ENCODE measurements at places on chromosomes 6 and 20.

GRCh38 chr6:72636215-72636614, 14.4 kb downstream of the KCNQ5 start:
- H3K4me1 ChIP-seq = no peaks in the 10 kb centered on the region
- no peak overlapping the region for H3K27ac ChIP-seq
- H3K36me3 ChIP-seq = no peaks in the 10 kb centered on the region
- H3K27me3 ChIP-seq = no peaks in the 10 kb centered on the region
- no peak overlapping the region for H3K4me3 ChIP-seq
- DNase-seq = no peak

- no peak overlapping the region for H3K27ac ChIP-seq
- H3K4me1 ChIP-seq = no peaks in the 10 kb centered on the region
- no peaks in the 10 kb centered on the region for H3K36me3 ChIP-seq
- no peak for DNase-seq
- no peaks in the 10 kb centered on the region for H3K27me3 ChIP-seq
Observed at GRCh38 chr20:60009826-60010616, 51.8 kb downstream of the CDH26 start.

DNA sequence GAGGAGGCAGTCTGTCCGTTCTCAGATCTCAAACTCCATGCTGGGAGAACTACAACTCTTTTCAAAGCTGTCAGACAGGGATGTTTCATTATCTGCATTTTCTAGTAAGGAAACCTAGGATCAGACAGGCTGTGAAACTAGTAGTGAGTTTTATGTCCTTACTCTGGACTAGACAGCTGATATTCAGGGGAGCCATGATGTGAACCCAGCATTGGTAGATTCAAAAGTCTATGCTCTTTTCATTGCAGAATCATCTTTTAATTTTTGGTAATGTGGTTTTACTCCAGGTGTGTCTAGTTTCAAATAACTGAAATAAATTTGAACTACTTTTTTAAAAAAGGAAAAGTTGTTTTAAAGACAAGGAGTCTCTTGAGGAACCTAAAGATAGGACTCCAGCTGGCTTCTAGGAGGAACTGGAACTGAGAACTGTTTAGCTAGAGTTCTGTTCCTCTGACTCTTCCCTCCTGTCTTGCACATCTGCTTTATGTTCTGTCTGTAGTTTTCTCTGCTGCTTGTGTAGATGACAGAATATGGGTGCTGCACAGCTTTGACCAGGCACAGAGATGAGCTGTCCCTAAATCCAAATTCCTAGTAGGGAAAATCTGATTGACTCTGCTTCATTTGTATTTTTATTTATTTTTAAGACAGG, 27.8 kb upstream of the RNF144B start:
- no peaks in the 10 kb centered on the region for H3K27me3 ChIP-seq
- no peak for DNase-seq
- no peak overlapping the region for H3K27ac ChIP-seq
- H3K36me3 ChIP-seq = no peaks in the 10 kb centered on the region
- no peaks in the 10 kb centered on the region for H3K4me1 ChIP-seq
- no peak overlapping the region for H3K4me3 ChIP-seq

DNA sequence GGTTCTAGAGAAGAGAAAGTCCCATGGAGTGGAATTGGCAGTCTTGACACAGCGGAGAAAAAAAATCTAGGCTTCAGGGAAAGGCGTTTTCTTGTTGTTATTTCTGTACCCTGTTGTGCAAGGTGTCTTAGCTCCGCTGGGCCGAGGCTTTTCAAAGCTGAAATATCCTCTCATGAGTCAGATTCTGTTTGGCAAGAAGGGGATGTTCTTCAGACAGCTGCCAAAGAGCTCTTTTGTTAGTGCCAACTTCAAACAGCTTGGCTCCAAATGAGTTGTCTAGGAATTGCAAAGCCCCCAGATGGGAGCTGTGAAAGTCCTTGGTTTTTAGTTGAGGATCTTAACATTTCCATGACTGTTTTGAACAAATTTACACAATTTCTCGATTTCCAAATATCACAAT, 45.6 kb downstream of the LRRN4 start:
- H3K27ac ChIP-seq = no peak overlapping the region
- no peak for DNase-seq
- H3K4me1 ChIP-seq = peaks cover 3% of the 10 kb centered on the region
- H3K4me3 ChIP-seq = no peak overlapping the region
- H3K36me3 ChIP-seq = 0 out of 2 replicates have a peak, but pooled peaks cover 7% of the 10 kb centered on the region

DNA sequence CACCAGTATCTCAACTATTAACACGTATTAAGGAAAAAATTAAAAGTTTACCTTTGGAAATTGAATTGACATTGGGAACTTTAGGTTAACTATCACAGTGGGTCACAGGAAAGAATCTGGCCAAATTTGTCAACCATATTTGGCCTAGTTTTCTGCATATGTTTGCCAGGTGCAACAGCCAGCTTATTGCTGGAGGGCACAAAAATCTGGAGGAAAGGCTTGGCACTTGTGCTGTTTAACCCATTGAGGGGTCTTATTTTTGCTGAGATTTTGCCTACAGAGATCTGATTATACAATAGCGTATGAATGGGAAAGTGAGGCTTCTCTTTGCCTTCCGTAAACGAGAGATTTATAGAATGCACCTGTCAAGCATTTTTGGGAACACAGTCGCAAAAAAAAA, 190.4 kb downstream of the PRL start:
- H3K27me3 ChIP-seq = no peaks in the 10 kb centered on the region
- H3K36me3 ChIP-seq = no peaks in the 10 kb centered on the region
- H3K27ac ChIP-seq = no peak overlapping the region

- no peaks in the 10 kb centered on the region for H3K4me1 ChIP-seq
- no peak overlapping the region for H3K4me3 ChIP-seq
- H3K27ac ChIP-seq = no peak overlapping the region
- H3K36me3 ChIP-seq = no peaks in the 10 kb centered on the region
Observed at GRCh38 chr20:48928832-48929725, 7.6 kb downstream of the ARFGEF2 start.

DNA sequence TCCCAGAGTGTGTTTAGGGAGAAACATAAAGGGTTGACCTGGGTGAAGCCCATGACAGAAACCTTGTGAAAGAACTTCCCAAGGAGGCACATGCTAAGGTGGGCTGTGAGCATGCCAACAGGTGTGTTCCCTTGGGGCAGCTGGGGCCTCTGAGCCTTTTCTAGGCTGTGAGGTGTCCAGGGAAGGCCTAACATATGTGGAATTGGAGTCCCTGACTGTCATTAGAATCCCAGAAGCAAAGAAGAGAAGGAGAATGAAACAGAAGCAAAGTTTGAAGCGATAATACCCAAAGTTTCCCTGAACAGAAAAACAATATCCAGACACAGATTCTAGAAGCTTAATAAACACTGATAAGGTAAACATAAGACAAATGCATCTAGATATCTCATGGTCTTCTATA, 143.3 kb downstream of the CD83 start:
- peak; percentile 23 for DNase-seq
- no peak overlapping the region for H3K27ac ChIP-seq
- H3K4me3 ChIP-seq = no peak overlapping the region
- H3K36me3 ChIP-seq = no peaks in the 10 kb centered on the region
- no peaks in the 10 kb centered on the region for H3K27me3 ChIP-seq

DNA sequence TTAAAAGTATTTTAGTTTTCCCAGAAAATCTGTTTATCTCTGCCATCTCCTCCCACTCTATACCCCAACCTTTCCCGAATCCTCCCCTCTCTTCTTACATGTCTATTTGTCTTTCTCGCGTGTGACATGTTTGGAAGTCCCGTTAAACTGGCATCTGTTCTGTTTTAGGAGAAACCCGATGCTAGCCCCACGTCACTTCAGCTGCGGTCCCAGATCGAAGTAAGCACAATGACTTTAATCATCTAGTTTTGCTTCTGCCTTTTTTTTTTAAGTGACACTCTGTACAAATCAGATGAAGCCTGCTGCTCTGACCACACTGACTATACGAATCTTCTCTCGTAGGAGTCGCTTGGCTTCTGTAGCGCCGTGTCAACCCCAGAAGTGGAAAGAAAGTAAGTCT, 97.4 kb downstream of the SASH1 start:
- H3K27me3 ChIP-seq = no peaks in the 10 kb centered on the region
- H3K4me1 ChIP-seq = peaks cover 10% of the 10 kb centered on the region
- H3K4me3 ChIP-seq = no peak overlapping the region
- H3K27ac ChIP-seq = no peak overlapping the region
- H3K36me3 ChIP-seq = peaks cover 3% of the 10 kb centered on the region

DNA sequence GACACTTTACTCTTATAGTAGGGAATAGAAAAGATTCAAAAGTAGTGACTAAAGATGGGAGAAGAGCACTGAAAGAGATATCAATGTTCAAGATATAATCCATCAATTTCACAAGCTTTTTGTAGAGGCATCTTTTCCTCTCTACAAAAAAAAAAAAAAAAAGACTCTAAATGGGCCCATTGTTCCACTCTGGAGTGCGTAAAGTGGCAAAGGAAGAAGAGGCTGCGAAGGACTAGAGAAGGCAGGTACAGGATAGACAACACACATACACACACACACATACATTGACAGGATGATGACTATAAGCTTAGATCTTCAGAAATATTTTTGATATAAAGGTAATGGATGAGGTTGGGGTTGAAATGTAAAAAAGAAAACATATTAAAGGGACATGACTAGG, 157.6 kb downstream of the HIVEP2 start:
- H3K4me3 ChIP-seq = no peak overlapping the region
- H3K27ac ChIP-seq = no peak overlapping the region

DNA sequence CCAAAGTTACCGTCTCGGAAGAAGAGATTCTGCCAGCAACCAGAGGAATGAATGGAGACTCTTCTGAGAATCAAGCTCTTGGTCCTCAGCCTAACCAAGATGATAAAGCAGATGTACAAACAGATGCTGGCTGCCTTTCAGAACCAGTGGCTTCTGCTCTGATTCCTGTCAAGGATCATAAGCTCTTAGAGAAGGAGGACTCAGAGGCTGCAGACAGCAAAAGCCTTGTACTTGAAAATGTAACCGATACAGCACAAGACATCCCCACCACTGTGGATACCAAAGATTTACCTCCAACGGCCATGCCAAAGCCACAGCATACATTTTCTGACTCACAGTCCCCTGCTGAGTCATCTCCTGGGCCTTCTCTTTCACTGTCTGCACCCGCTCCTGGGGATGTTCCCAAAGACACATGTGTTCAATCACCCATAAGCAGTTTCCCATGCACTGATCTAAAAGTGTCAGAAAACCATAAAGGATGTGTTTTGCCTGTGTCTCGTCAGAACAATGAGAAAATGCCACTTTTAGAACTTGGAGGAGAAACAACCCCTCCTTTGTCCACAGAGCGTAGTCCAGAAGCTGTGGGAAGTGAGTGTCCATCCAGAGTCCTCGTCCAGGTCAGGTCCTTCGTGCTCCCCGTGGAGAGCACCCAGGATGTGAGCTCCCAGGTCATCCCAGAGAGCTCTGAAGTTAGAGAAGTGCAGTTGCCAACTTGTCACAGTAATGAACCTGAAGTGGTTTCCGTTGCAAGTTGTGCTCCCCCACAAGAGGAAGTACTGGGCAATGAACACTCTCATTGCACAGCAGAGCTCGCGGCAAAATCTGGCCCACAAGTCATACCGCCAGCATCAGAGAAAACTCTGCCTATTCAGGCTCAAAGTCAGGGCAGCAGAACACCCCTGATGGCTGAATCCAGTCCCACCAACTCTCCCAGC, 109.6 kb downstream of the RTN4IP1 start:
- no peak for DNase-seq
- H3K27me3 ChIP-seq = no peaks in the 10 kb centered on the region
- H3K4me1 ChIP-seq = no peaks in the 10 kb centered on the region
- H3K36me3 ChIP-seq = no peaks in the 10 kb centered on the region
- H3K27ac ChIP-seq = no peak overlapping the region

DNA sequence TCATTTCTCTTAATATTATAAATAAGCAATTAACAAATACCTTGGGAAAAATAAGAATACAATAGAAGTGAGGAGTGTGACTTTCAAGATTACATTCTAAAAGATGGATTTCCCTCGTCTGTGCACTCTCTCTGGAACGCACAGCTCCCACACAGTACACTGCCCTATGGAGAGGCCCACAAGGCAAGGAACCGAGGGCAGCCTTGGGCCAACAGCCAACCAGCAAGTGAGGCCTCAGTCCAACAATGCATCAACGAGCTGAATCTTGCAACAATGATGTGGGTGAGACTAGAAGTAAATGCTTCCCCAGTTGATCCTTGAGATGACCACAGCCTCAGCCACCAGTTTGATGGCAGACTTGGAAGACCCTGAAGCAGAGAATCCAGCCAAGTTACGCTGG, 34.5 kb upstream of the AVP start:
- H3K4me1 ChIP-seq = no peaks in the 10 kb centered on the region
- no peaks in the 10 kb centered on the region for H3K27me3 ChIP-seq
- no peak overlapping the region for H3K4me3 ChIP-seq
- no peaks in the 10 kb centered on the region for H3K36me3 ChIP-seq
- no peak for DNase-seq

DNA sequence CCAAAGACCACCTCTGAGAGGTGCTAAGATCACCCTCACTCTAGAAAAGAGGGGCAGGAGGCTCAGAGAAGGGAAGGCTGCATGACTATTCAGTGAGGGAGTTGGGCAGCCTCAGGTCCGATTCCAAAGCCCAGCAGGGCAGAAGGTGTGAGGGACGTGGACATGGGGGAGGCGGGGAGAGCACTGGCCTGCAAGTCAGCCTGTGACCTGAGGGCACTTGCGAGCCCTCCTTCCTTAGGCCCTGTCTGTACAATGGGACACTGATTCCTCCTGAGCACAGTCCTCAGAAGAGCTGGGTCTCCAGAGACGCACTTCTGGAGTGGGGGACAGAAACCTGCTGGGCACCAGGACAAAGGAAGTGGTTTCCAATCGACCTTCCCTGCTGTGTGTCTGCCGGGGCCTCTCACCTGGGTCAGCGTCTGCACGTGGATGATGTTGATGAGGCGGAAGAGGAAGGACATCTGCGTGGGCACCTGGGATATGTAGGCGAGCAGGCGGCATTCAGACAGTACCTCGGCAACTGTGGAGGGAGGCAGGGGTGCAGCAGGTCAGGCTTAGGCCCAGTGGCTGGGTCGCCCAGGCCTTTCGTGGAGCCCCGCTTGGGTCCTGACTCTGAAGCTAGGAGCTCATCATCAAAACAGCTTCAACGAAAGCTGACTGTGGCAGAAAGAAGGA, 48.5 kb downstream of the MYH7B start:
- no peaks in the 10 kb centered on the region for H3K4me1 ChIP-seq
- 0 out of 2 replicates have a peak overlapping the region, but pooled peaks have one; percentile 2 for H3K27ac ChIP-seq
- H3K27me3 ChIP-seq = no peaks in the 10 kb centered on the region
- peaks cover 77% of the 10 kb centered on the region for H3K36me3 ChIP-seq

- H3K27ac ChIP-seq = no peak overlapping the region
- H3K4me1 ChIP-seq = no peaks in the 10 kb centered on the region
- no peaks in the 10 kb centered on the region for H3K36me3 ChIP-seq
- H3K4me3 ChIP-seq = no peak overlapping the region
- DNase-seq = no peak
Observed at GRCh38 chr20:50338479-50339391, 148.1 kb downstream of the CEBPB start.

GRCh38 chr6:128919412-128920180, 36.7 kb downstream of the LAMA2 start:
- no peak for DNase-seq
- H3K36me3 ChIP-seq = no peaks in the 10 kb centered on the region
